A673 (cell line): ENCODE measurements at places on chromosomes 1 and 21. TPM values are rescaled to one million over a fixed set of nuclear protein-coding genes. Genes with fewer than 3 reads are reported as not detected.

Gene WNT2B
- total RNA-seq: 0.32 and 0.52 TPM in 2 replicates

Gene TMPRSS15
- not detected in 2 replicates for total RNA-seq

Gene PM20D1
- total RNA-seq: not detected in 2 replicates

Gene S100A8
- total RNA-seq: not detected in 2 replicates

Gene OR2L3
- not detected in 2 replicates for total RNA-seq

Gene TNFRSF18
- total RNA-seq: 0.77 and 1.1 TPM in 2 replicates

Gene TM2D1
- 27.2 and 28.8 TPM in 2 replicates for total RNA-seq

Gene HEYL
- total RNA-seq: 0.77 and 1.3 TPM in 2 replicates

Gene KDF1
- not detected in 2 replicates for total RNA-seq

Gene LCE6A
- total RNA-seq: not detected in 2 replicates

- H3K27me3 ChIP-seq: no peaks in the 10 kb centered on the region
- no peaks in the 10 kb centered on the region for H3K4me1 ChIP-seq
- H3K4me3 ChIP-seq: no peak overlapping the region
- H3K36me3 ChIP-seq: no peaks in the 10 kb centered on the region
These were observed 716.4 kb downstream of the AMY1C start for GRCh38 chr1:104466068-104466467.

- no peak overlapping the region for H3K4me3 ChIP-seq
- H3K27ac ChIP-seq: no peak overlapping the region
- H3K36me3 ChIP-seq: no peaks in the 10 kb centered on the region
- H3K4me1 ChIP-seq: peaks cover 3% of the 10 kb centered on the region
These were observed 4.7 kb upstream of the AKNAD1 start for GRCh38 chr1:108861566-108861965.

GRCh38 chr1:45122724-45123123 is 83.7 kb downstream of the ZSWIM5 start:
- no peak for DNase-seq
- H3K4me3 ChIP-seq: no peak overlapping the region
- no peaks in the 10 kb centered on the region for H3K36me3 ChIP-seq
- no peak overlapping the region for H3K27ac ChIP-seq

- H3K36me3 ChIP-seq: no peaks in the 10 kb centered on the region
- H3K27me3 ChIP-seq: no peaks in the 10 kb centered on the region
- no peak overlapping the region for H3K4me3 ChIP-seq
- H3K27ac ChIP-seq: no peak overlapping the region
These were observed 758.4 kb downstream of the LTN1 start for GRCh38 chr21:28234326-28234725.

- peaks cover 3% of the 10 kb centered on the region for H3K4me1 ChIP-seq
- H3K27ac ChIP-seq: no peak overlapping the region
- no peak for DNase-seq
- no peaks in the 10 kb centered on the region for H3K27me3 ChIP-seq
- H3K36me3 ChIP-seq: no peaks in the 10 kb centered on the region
- no peak overlapping the region for H3K4me3 ChIP-seq
These were observed 301.2 kb upstream of the SPAG17 start for GRCh38 chr1:118486199-118486598.

DNA sequence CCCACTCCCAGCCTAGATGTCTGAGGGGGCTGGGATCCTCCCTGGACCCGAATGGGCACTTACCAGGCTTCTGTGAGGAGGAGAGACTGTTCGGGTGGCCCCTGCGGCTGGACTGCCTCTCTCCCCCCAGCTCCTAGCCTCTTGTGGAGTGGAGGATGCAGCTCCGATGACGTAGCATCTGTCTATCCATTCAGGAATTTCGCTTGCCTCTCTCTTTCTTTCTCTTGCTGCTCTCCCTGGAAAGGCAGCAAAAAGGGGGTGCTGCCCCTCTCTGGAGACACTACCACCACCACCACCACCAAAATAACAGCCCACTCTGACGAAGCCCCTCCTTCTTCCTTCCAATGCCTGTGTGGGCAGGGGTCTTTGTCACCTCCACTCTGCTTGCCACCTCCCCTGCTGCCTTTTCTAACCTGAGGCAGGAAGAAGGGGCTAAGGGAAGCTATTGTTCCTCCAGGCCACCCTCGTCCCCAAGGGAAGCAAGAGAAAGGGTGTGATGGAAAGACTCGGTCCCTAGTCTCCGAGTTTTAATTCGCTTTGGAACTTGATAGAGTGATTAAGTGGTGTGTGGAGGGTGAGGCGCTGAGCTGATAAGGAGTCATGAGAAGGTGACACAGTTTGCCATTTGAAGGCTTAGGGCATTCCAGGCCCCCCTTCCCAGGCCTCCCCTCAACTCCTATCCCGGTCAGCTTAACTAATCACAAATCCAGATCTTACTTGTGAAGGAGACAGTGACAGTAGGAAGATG is 60.5 kb downstream of the RHBG start:
- H3K27me3 ChIP-seq: peaks cover 60% of the 10 kb centered on the region
- DNase-seq: no peak
- no peak overlapping the region for H3K4me3 ChIP-seq
- H3K36me3 ChIP-seq: no peaks in the 10 kb centered on the region
- no peak overlapping the region for H3K27ac ChIP-seq

- H3K27me3 ChIP-seq: no peaks in the 10 kb centered on the region
- H3K36me3 ChIP-seq: no peaks in the 10 kb centered on the region
- no peak overlapping the region for H3K4me3 ChIP-seq
- DNase-seq: no peak
- no peak overlapping the region for H3K27ac ChIP-seq
These were observed 498.2 kb upstream of the BRINP3 start for GRCh38 chr1:190975827-190976226.

DNA sequence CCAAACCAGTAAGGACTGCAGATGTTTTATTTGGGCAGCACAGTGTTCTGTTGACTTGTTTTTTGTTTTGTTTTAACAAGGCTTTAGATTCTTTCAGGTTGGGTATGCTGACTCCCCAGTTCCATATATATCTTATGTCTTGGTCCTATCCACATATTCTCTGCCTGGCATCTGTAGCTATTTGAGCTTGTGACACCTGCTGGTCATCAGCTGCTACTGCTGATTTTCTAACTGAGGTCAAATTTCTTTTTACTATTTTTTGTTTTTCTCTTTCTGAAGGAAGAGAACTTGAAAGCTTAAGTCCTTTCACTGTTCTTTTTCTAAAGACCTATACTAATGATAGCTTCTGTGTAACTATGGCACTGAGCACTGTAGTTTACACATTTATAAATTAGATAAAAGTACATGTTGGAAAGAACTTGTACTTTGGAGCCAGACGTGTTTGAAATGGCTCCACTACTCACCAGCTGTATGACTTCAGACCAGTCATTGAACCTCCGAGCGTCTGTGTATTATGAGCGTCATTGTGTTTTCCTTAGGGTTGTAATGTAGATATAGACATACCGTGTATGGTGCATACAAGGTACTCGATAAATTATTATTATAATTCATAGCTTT is 109.4 kb downstream of the NRDC start:
- DNase-seq: peak; percentile 76
- peaks cover 25% of the 10 kb centered on the region for H3K36me3 ChIP-seq
- no peak overlapping the region for H3K27ac ChIP-seq
- H3K4me1 ChIP-seq: no peaks in the 10 kb centered on the region
- no peaks in the 10 kb centered on the region for H3K27me3 ChIP-seq
- H3K4me3 ChIP-seq: no peak overlapping the region

- peak overlapping the region; percentile 10 for H3K27ac ChIP-seq
- H3K4me3 ChIP-seq: peak overlapping the region; percentile 57
- DNase-seq: peak; percentile 52
- no peaks in the 10 kb centered on the region for H3K36me3 ChIP-seq
These were observed 1.0 kb downstream of the PLPP3 start for GRCh38 chr1:56578138-56578962.

- no peak overlapping the region for H3K4me3 ChIP-seq
- no peak overlapping the region for H3K27ac ChIP-seq
- no peaks in the 10 kb centered on the region for H3K27me3 ChIP-seq
- DNase-seq: no peak
These were observed 1.6 kb upstream of the KDM4A start for GRCh38 chr1:43648221-43648847.

- H3K36me3 ChIP-seq: no peaks in the 10 kb centered on the region
- no peak overlapping the region for H3K4me3 ChIP-seq
- peak; percentile 26 for DNase-seq
- H3K4me1 ChIP-seq: peaks cover 5% of the 10 kb centered on the region
- peaks cover 6% of the 10 kb centered on the region for H3K27me3 ChIP-seq
These were observed 2.0 kb downstream of the COL18A1 start for GRCh38 chr21:45406801-45407628.

- no peak overlapping the region for H3K4me3 ChIP-seq
- no peaks in the 10 kb centered on the region for H3K27me3 ChIP-seq
- no peak for DNase-seq
- peaks cover 15% of the 10 kb centered on the region for H3K36me3 ChIP-seq
- peaks cover 15% of the 10 kb centered on the region for H3K4me1 ChIP-seq
These were observed 2.0 kb upstream of the MARCKSL1 start for GRCh38 chr1:32337855-32338636.

GRCh38 chr1:21865609-21865942 is 53.5 kb downstream of the LDLRAD2 start:
- DNase-seq: no peak
- H3K4me3 ChIP-seq: no peak overlapping the region
- H3K27me3 ChIP-seq: no peaks in the 10 kb centered on the region
- H3K36me3 ChIP-seq: no peaks in the 10 kb centered on the region
- no peaks in the 10 kb centered on the region for H3K4me1 ChIP-seq

DNA sequence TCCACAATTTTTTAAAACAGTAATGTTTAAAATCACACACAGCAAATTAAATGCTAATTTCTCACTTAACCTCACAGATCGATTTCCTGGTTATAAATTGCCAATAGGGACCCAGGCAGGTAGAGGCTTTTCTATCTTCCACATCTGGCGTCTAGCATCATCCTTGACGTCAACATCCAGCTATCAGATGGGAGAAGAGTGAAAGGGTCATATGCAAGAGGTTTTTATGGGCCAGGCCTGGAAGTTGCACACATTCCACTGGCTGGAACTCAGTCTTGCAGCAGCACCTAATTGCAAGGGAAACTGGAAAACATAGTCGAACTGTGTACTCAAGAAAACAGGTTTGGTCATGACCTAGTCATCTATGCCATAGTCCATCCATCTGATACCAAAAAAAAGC is 6.0 kb upstream of the EEIG2 start:
- H3K36me3 ChIP-seq: no peaks in the 10 kb centered on the region
- DNase-seq: no peak
- no peak overlapping the region for H3K27ac ChIP-seq
- H3K27me3 ChIP-seq: no peaks in the 10 kb centered on the region
- H3K4me3 ChIP-seq: no peak overlapping the region

DNA sequence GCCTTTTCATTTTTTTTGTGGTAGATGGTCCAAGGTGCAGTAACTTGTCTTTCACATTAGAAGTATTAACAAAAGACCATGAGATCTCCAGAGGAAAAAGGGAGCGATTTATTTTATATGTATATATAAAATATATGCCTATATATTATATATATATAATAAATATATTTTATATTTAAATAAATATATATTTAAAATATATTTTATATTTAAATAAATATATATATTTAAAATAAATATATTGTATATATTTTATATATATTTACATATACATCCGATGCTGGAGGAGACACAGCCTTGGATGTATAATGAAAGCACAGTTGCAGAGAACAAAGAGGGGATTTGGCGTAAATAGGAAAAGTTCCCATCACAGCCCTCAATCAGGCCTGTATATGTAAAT is 182.1 kb downstream of the KCNK2 start:
- no peaks in the 10 kb centered on the region for H3K27me3 ChIP-seq
- no peaks in the 10 kb centered on the region for H3K4me1 ChIP-seq
- no peak overlapping the region for H3K4me3 ChIP-seq
- no peaks in the 10 kb centered on the region for H3K36me3 ChIP-seq

- no peak overlapping the region for H3K4me3 ChIP-seq
- peaks cover 6% of the 10 kb centered on the region for H3K4me1 ChIP-seq
- H3K27me3 ChIP-seq: no peaks in the 10 kb centered on the region
- DNase-seq: peak; percentile 19
These were observed 4.4 kb upstream of the AADACL3 start for GRCh38 chr1:12711536-12711935.

DNA sequence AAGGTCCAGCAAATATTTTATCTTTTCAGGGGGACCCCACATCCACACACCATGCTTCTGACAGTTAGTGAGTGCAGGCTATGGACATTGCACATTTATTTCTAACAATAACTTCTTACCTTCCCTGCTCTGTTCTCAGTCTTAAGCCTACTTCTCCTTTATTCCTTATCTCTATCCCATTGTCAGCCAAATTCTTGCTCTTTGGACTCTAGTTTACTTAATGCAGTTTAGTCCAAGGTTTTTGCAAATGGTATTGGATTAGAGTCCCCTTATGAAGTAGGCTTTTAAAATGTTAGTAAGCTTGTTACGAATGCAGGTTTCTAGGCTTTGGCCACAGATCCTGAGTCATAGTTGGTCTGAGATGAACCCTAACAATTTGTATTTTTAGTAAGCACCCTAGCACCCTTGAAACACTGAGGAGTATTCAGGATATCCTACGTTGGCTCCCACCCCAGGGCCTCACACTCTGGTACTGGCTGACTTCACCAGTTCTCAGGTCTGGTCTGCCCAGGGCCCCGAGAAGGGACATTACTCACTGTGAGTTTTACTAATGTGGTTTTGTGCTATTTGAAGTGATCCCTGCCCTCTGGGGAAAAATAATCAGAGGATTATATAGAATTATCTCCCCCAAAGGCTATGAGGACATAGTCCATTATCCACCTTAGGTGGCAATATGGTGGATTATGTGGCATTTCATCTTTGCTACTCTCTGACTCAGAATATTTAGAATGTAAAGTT is 239.5 kb downstream of the TGFB2 start:
- H3K27ac ChIP-seq: no peak overlapping the region
- H3K4me1 ChIP-seq: no peaks in the 10 kb centered on the region
- no peak overlapping the region for H3K4me3 ChIP-seq
- H3K36me3 ChIP-seq: no peaks in the 10 kb centered on the region

DNA sequence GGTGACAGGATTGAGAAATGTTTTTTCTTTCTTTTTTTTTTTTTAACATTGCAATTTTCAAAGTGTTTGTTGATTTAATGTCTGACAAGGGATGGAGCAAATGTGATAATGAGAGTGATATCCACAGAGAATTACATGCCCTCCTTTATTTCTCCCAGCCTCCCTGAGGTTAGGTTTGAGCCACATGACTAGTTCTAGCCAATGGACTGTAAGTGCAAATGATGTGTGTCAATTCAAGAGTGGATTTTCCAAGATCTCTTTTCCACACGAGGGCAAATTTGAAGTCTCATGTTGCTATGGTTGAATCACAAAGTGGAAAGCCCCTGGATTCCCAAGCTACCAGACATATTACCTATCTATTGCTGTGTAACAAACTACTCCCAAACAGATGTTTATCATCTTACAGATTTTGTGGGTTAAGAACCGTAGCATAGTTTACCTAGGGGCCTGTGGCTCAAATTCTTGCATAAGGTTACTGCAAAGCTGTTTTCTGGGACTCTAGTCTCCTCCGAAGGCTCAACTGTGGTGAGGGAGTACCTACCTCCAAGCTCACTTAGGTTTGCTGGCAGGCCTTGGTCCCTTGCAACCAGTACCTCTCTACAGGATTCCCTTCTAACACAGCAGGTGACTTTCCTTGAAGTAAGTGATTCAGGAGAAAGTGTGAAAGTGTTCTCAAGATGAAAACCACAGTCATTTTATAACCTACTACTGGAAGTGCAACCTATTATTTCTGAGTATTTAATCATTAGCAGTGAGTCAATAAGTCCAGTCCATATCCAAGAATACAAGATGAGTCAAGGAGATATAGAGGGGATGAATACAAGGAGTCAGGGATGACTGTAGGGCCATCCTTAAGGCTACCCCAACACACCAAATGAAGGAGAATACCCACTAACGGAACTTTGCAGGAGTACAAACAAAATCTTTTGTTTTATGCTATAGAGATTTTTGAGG is 533.6 kb downstream of the PTPRC start:
- H3K27ac ChIP-seq: no peak overlapping the region
- H3K4me3 ChIP-seq: no peak overlapping the region
- DNase-seq: no peak
- no peaks in the 10 kb centered on the region for H3K36me3 ChIP-seq

- no peak overlapping the region for H3K4me3 ChIP-seq
- no peak for DNase-seq
- H3K4me1 ChIP-seq: no peaks in the 10 kb centered on the region
- H3K36me3 ChIP-seq: no peaks in the 10 kb centered on the region
These were observed 20.4 kb downstream of the OLFML2B start for GRCh38 chr1:162003061-162003829.
